ENCODE measurements at places on chromosomes 7 and 10. TPM values are rescaled to one million over a fixed set of nuclear protein-coding genes. Genes with fewer than 3 reads are reported as not detected.

Gene BLNK
- not detected for total RNA-seq

Gene ATE1
- 22.9 TPM for total RNA-seq

Gene TMEM196
- not detected for total RNA-seq

Gene SLC26A3
- total RNA-seq, result not detected

DNA sequence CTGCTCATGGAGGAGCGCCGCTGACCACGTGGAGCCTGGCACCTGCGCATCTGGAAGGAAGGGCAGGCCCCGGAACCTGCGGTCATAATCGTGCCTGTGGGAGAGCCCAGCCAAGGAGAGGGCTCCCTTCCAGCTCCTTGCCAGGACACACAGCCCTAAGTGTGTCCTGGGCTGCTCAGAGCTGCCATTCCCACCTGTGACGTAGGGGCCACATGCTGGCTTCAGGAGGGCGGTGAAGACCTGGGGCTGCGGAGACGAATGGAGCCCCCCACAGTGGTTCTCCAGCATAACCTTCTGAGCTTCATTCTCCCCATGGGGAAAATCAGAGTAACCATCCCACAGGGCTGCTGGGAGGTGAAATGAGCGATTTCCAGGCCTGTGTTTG lies 127.6 kb upstream of the CHST15 start:
- no peak for DNase-seq

DNA sequence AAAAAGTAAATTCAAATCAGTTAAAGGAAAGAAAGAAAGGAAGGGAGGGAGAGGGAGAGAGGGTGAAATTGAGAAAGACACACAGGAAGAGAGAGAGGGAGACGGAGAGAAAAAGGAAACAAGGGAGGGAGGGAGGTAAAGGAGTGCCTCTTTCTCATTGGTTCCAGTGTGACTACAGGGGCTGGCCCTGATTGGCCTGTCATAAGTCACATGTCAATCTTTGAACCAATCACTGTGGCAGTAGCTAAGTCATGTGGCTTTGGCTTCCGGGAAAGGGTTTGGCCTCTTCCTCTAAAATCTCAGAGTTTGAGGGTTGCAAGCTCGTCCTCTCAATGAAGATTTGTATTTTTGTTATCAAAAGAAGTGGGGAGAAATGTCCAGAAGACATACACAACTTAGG lies 150.2 kb downstream of the RAB11FIP2 start:
- DNase-seq, result no peak

DNA sequence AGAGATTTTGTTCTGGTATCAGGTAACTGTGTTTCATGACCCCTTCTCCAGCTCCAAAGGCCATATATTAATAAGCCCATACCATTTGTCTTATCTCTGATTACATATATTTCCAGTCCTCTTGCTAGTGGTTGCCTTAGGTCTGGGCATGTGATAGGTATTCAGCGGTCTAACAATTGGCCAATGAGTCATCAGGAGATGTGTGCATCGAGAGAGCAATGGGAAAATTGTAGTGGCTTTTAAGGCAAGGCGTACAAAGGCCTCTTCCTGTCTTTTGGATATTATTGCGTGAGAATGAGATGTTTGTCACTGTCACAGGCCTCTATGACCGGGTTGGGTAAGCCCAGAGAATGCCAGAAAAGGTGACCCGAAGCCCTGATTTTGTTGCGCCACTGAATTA lies 38.6 kb upstream of the SFRP5 start:
- DNase-seq, result peak; percentile 55

- DNase-seq, result no peak
Measured at GRCh38 chr10:117460846-117461765, 81.4 kb upstream of the EMX2 start.

Gene SPDYE18
- total RNA-seq, result not detected

DNA sequence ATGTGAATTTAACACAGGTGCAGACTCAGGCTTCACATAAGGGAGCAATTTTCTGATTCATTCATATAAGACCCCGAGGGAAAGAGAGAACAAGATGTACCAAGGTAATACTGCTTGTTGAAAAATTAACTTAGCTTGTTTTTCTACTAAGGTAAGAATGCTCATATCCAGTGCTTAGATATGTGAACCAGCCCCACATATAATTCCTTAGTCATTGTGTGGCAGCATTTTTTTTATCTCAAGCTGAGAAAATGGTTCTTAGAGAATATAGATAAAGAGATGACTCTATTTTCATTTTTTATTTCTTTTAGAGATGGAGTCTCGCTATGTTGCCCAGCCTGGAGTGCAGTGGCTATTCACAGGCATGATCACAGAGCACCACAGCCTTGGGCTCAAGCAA lies 121.8 kb upstream of the SEM1 start:
- no peak for DNase-seq

DNA sequence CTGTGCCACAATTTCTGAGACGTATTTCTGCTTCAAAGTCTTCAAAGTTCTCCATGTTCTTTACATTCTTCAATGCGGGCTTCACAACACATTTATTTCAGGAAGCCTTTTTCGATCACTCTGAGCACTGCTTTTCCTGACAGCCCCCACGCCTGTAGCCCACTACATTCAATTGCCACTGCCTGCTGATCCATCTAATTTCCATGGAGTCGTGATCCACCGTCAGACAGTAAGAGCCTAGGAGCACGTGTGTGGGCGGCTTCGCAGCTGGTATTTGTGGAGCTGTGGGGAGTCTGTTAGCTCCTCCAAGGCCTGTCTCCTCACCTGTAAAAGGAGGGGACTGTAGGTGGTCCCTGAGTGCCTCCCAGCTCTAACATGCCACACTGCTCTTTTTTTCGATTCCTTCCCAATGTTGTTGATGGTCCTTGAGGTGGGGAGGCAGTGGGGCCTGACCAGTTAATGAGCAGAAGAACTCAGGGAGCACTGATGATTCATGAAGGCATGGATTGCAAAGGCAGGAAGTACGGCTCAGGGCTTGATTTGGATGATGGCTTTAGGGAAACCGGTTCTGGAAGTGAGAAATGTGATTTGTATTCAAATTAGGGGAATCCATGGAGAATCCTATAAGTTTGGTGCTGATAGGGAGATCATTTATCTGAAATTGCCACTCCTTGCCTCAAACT lies 401.1 kb upstream of the PODXL start:
- DNase-seq, result peak; percentile 19

DNA sequence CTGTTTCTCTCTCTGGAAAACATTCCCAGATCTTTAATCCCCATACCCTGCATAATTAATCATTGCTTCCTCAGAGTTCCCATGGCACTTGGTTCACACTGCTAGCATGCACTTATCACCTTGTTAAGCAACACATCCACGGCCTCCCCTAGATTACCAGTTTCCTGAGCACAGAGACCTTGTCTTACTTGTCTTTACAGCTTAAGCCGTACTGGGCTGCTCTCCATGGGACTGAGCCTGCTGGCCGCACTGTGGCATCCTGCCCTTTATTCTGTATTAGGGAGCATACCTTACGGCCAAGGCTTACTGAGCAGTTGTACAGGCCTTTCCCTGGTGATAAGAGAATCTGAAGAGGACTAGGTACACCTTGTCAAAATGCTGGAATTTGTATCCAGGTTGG lies 190.2 kb downstream of the REEP3 start:
- DNase-seq, result no peak

- no peak for DNase-seq
Measured at GRCh38 chr7:20786049-20786412, 655 bp downstream of the SP8 start.

Gene IFIT3
- total RNA-seq, result 54.8 TPM

DNA sequence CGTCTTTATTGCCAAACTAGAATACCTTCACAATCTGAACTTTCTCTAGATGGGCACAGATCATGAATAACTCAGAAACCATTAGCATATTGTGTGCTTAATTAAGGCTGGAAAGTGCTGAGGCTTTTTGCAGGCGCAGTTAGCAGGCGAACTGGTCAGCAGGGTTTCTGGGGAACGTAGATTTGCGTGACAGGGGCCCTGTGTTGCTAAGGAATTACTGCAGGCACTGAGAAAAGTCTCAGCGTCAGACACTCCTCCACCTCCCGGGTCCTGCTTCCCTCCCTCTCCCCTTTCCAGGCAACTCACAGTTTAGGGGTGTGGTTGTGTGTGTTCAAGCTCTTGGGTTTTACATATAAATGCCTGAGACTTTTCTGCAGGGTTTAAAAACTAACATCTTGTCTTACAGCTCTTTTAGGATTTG lies 2.2 kb downstream of the MAP3K8 start:
- DNase-seq, result no peak

DNA sequence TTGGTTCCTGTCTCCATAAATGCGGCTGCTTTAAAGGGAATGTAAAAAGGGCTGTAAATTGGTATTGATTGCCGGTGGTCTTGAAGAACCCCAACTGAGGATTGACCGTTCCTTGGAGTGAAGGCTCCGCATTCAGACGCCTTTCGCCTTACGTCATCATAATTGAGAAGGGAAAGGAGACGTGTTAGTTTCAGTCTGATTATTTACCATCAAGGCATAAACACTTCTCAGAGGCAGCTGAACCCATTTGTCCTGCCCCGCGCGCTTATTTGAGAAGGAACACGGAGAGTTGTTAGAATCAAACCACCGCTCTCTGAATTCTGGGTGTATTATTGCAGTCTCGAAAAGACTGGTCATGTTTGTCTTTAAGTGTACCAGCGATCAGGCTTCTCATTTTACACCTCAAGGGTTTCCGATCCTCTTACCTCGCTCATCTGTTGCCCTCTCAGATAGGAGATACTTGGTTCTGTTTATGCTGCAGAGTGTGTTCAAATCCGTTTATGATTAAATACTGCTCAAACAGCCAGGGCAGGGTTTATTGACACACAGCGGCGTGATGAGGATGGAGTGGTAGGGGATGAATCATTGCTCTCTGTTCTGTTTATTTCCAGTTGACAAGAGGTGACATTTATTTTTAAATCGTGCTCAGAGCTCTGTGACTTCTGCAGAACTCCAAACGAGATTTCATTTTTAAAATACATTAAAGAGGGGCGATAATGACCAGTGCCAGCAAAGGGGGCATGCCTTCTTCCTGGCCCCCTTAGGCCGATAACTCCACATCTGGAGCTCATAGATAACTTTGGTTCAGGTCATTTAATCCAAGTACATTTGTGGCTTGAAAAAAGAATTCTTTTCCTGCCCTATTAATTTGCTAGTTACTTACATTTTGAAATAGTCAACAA lies 30.4 kb downstream of the FOXK1 start:
- no peak for DNase-seq

Gene CFAP69
- 0.95 TPM for total RNA-seq

DNA sequence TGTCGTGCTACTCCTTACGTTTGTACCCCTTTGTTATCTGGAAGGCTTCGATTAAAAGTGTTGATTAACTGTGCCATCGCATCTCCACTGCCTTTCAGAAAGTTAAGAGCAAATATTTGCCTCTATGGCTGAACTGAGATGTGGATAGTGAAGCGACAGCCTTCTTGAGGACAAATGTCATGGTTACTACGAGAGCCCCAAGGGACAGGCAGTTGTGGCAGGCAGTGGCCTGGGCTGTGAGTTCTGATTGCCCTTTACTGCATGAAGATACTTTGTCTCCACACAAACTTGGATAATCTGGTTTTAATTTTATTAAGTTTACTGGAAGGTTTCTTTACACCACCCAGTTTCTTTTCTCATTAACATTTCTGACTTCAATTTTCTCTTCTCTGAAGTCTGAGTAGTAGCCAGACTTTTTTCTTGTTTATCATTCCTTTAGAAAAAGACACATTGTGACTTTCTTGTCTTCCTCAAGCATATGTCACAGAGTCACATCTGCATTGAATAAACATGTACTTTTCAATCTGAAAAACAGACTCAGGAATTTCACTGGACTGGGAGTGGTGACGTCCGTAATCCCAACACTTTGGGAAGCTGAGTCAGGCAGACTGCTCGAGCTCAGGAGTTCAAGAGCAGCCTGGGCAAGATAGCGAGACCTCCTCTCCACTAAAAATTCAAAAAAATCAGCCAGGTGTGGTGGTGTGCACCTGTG lies 1.5 kb downstream of the TAS2R41 start:
- DNase-seq, result no peak

Gene NRAP
- total RNA-seq, result not detected

Gene DPCD
- 32.0 TPM for total RNA-seq

GRCh38 chr10:50554995-50555568 lies 68.7 kb downstream of the SGMS1 start:
- no peak for DNase-seq

DNA sequence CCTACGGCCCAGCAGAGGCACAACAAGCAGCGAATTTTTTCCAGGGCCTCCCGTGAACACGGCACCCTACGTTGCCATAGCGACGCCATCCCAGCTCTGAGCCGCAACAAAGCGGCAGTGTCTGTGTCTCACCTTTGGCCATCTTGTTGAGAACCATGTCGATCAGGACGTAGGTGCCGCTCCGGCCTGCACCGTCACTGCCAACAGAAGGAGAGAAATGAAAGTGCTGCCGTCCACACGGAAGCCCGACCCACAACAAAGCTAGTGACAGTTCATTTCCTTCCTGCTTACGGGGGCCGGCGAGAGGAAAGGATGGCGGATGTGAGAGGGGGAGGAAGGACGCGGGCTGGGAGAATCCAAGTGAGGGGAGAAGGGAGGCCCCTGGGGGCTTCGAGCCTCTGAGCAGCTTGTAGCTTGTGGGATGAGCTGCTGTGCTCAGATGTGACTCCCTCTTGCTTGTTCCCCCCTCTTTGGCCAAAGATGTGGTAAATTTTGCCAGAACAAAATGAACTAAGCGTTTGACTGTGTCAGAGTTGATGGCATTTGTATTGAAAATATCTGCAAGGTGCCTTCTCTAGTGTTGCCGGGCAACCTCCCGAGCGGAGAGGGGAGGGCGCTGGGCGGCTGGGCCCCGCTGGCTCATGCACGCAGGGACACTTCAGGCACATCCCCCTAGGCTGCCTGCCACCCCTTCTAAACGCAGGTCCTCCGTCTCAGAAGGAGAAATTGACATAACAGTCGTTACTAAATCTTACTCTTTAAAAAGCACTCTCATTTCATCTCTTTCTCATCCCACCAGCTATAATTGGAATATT lies 232.2 kb downstream of the DNAJB6 start:
- no peak for DNase-seq

Gene AGBL3
- 1.3 TPM for total RNA-seq

Gene HEPACAM2
- total RNA-seq, result not detected

DNA sequence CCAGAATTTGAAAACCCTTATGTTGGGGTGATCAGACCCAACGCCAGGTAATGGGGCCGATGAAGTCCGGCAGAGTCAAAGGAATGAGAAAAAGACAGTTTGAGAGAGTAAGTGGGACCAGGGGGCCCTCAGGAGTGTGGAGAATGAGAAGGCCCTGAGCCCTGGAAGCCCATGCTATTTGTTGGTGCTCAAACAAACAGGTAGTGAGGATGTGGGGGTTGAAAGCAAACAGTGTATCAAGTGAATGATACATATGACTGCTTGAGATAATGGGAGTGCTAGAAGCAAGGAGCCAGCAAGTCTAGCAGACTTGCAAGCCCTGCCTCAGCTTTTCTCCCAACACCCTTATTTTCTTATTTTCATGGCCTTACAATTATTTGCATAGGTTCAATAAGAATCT lies 11.2 kb upstream of the SEPTIN14 start:
- DNase-seq, result no peak
